ENCODE measurements at places on chromosomes 4 and X.

DNA sequence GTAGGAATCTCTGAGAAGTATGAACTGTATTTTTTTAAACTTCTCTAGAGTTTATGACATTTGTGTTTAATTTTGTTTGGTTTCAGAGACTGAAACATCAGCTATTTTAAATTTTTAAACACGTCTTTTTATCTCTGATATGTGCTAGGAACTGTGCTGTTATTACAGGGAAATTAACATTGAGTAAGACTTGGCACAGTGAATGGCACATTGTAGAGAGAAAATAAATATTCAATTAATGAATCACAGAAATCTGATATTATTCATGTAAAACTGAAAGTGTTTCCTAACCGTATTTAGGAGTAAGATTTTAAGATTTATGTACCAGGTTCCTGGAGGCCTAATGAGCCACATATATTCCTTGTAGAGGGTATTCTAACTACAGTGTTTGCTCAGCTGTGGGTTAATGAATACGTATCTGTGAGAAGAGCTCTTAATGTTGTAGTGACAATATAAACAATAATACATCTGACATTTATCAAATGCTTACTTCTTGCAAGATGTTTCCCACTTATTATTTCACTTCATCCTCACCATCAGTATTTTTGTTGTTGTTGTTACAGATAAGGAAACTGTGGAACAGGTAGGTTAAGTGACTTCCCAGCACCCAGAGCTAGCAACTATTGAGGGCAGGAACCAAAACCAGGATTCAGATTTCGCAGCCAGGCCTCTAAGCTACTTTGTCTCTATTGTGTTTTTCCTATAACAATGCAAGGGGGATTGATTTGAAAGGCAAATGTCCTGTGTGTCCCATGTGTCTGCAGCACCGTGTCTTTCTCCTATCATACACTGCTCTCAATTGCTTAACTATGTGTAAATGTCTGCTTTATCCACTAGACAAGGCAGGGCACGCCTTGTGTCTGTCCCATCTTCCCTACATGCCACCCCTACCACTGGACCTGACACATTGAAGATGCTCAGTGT is 121.1 kb upstream of the FAM9C start:
- peak; percentile 90 for DNase-seq

GRCh38 chr4:151822331-151822730 is 61.5 kb upstream of the GATB start:
- DNase-seq = no peak

DNA sequence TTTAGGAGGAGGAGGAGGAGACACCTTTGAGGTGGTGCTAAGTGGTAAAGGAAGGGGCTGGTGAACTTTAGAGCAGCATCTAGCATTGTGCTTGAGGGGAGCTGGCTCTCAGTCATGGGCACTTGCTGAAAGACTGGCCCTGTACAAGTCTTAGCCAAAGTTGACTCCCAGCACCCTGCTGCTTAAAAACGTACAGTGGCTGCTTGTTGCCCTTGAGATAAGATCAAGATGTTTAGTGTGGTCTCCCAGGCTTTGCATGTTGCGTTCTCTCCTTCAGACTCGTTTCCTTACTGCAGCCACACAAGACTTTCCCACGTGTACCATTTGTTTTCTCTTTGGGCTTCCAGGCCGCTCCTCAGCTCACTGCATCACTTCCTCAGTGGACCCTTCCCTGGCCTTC is 1.8 kb downstream of the MED28 start:
- DNase-seq = no peak

DNA sequence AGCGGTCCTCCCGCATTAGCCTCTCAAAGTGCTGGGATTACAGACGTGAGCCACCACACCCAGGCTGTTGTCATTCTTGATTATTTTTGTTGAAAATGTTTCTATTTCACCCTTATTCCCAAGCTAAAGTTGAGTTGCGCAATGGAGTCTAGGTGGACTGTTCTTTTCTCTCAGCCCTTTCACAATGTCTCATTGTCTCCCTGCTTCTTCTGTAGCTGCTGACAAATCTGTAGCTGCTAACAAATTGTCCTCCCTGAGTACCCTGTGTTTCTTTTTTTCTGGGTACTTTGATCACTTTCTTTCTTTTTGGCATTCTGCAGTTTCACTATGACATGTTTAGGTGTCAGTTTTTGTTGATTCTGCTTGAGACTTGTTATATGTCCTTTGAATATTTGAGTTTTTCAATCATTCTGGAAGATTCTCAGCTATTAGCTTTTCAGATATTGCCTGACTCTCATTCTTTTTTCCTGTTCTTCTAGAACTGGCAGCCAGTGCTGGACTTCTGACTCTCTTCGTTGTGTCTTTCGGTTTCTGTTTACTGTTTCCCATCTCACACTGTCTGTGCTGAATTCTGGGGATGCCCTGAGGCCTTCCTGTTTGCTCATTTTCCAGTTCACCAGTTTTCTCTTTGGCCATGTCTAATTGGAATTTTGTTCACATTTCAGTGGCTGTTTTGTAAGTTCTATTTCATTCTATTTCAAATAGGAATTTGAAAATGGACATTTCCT is 6.6 kb downstream of the ABCD1 start:
- DNase-seq = no peak

GRCh38 chr4:123218981-123219380 is 177.6 kb upstream of the SPRY1 start:
- DNase-seq = no peak

- DNase-seq = no peak
These were observed 23.5 kb downstream of the NLGN3 start for GRCh38 chrX:71168134-71168533.

- DNase-seq = no peak
These were observed 78.4 kb upstream of the FUNDC1 start for GRCh38 chrX:44621078-44621477.

GRCh38 chr4:59553721-59554091 is 1646.4 kb upstream of the ADGRL3 start:
- no peak for DNase-seq

- DNase-seq = no peak
These were observed 760.2 kb upstream of the AGA start for GRCh38 chr4:178202422-178202821.

DNA sequence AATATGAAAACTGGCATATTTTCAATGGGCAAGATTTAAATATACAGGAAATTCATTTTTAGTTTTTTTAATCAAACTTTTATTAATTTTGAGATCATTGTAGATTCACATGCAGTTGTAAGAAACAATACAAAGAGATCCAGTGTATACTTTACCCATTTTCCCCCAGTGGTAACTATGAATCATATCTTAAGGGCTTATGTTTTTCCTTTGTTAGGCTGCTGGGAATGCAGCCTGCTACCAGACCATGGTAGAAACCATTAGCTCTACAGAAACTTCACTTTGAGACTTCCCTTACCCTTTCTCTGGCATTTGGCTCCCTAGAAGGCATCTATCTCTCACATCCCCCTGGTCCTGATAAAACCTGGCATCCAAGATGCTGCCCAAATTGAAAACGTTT is 147.6 kb upstream of the EOLA2 start:
- DNase-seq = no peak

GRCh38 chrX:32137525-32137924 is 1065.7 kb upstream of the FTHL17 start:
- no peak for DNase-seq

DNA sequence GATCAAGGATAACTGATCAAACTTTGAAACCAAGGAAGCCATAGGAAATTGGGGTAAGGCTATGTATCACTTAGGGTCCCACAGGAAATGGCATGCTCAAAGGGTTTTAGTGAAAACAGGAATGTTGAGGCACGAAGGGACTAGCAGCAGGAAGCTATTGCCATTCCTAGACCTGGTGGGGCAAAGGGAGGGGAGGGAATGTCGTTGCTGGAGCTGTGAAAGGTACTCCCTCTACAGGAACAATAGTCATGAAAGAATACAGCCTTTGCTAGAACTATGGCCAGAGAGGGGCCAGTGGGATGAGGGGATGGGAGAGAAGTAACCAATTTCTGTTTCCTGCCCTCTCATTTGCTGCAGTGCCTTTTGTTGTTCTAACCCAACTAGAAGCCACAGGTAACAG is 11.9 kb downstream of the REPS2 start:
- DNase-seq = no peak

GRCh38 chr4:76308548-76308947 is 2.0 kb downstream of the STBD1 start:
- no peak for DNase-seq

DNA sequence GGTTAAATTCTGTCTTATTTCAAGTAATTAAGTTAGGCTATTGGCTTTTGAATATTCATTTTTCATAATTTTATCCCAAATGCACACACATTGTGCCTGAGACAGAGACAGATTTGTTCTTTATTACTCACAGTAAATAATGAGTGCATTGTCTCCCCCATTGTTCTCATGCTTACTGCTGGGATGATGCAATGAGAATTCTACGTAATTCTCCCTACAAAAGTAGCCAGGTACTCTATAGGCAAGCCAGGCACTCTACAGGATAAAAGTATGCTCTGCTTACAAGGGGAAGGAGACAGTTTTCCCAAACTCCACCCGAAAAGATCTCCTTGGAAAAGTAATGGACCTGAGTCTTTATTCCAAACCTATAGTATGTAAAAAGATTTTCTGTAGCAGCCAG is 1890.7 kb upstream of the PCDH10 start:
- no peak for DNase-seq

- no peak for DNase-seq
These were observed 592.4 kb downstream of the ACTRT1 start for GRCh38 chrX:127459790-127460189.

- DNase-seq = no peak
These were observed 649.6 kb upstream of the DIPK2B start for GRCh38 chrX:45850197-45850774.

- no peak for DNase-seq
These were observed 220.6 kb upstream of the RPL34 start for GRCh38 chr4:108399610-108400265.

- no peak for DNase-seq
These were observed 208.9 kb downstream of the NWD2 start for GRCh38 chr4:37453281-37453998.

DNA sequence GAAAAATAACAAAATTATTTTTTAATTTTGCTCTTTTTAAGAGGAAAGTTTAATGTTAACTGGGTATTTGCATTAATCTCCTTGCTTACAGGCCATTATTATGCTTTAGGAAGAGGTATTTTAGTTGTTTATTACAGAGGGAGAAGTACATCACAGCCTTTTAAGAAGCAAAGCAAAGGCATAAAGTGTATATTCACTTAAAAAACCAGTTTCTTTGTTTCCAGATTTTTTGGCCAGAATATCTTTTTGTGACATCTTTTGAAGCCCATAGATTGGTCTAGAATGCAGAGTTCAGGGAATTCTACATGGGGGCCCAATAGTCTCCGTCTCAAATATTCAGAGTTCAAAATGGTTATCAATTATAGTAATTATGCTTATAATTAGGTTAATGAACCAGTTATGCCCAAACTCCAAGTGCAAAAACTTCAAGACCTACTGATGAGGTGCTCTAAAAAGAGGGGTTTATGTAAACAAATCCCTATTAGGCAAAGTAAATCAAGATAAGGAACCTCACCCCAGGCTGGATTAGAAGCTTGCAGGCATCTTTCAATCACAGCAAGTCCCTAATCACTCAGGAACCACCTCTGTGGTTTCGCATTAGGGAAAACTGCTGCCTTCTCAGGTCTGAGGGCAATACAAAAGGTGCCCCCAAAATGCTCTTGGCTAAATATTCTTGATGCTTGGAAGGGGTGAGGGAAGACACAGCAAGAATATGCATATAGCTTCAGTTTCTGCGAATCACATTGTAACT is 1.4 kb downstream of the CXXC4 start:
- DNase-seq = peak; percentile 65

Measured in NCI-H1092 treated with DMSO at 0.1 percent for 48 hours (cell line).